ENCODE measurements at places on chromosomes 4 and X.

DNA sequence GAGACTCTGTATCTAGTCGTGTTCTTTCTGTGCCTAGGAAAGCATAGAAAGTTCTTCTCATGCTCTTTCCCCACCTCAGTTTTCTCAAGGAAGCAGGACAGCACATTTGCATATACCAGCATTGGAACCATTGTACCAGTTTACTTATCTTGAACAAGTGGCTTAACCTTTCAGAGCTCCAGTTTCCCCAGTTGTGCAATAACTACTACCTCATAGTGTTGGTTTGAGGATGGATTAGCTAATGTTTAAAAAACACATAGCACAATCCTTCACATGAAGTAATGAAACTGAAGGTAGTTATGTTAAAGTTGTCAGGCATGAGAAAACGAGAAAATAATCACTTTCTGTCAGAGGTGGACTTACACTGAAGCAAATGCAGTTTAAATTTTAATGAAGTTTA, 92.2 kb upstream of the H2AZ1 start:
- no peak for DNase-seq

GRCh38 chr4:113662581-113662980, 99.0 kb downstream of the CAMK2D start:
- DNase-seq, result no peak

- DNase-seq, result no peak
Measured at GRCh38 chr4:42654631-42655268, 2.2 kb downstream of the ATP8A1 start.

DNA sequence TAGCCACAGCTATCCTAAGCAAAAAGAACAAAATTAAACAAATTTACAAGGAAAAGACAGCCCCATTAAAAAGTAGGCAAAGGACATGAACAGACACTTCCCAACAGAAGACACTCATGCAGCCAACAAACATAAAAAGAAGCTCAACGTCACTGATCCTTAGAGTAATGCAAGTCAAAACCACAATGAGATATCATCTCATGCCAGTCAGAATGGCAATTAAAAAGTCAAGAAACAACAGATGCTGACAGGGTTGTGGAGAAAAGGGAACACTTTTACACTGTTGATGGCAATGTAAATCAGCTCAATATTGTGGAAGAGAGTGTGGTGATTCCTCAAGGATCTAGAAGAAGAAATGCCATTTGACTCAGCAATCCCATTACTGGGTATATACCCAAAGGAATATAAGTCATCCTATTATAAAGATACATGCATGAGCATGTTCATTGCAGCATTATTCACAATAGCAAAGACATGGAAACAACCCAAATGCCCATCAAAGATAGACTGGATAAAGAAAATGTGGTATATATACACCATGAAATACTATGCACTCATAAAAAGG, 163.0 kb upstream of the TET2 start:
- DNase-seq, result no peak

DNA sequence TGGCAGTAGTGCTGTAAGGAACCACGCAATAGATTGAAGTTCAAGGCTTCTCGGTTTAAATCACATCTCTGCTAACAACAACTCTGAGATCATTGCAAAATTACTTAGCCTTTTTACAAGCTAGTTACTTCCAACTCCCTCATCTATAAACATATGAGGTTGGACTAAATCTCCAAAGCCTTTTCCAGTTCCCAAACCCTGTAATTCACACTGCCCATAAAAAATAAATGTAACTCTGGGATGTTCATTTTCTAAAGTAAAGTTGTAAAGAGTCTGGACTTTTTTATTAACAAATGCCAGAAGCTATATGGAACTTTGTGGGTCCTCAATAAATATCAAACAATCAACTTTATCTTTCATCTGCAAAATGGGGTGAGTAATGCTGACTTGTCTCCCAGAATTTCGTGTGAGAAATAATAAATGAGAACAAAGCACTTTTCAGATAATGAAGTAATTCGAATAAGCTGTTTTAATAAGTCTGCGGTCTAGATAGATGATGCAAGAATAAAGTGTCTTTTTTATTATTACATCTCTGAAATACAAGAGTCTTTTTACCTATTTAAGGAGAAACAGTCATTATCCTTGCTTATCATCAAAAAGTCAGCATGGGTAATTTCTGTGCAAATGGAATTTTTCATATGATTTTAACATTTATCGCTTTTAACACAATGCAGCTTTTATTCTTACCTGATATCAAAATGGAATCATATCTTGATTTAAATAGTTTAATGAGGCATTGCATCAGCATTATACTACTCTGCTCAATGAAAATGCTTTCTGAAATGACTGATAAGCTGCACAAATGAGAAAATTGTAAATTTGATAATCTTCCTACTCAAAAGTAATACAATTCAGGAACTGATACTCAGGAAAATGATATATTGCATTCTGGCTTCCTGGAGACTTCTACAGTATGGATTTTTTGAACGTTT, 252.6 kb downstream of the BANK1 start:
- no peak for DNase-seq

- DNase-seq, result no peak
Measured at GRCh38 chrX:100072336-100072735, 337.7 kb downstream of the PCDH19 start.

DNA sequence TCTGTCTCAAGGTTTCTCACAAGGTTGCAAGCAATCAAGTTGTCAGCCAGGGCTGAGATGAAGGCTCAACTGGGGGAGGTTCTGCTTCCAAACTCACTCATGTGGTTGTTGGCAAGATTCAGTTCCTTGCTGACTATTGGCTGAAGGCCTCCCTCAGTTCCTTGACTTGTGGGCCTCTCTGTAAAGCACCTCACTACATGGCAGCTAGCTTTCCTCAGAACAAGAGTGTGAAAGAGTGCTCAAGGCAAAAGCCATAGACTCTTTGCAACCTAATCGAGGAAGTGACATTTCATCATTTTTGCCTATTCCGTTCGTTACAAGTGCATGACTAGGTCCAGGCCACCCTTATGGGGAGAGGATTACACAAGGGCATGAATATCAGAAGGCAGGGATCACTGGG, 52.0 kb downstream of the CXorf58 start:
- no peak for DNase-seq

DNA sequence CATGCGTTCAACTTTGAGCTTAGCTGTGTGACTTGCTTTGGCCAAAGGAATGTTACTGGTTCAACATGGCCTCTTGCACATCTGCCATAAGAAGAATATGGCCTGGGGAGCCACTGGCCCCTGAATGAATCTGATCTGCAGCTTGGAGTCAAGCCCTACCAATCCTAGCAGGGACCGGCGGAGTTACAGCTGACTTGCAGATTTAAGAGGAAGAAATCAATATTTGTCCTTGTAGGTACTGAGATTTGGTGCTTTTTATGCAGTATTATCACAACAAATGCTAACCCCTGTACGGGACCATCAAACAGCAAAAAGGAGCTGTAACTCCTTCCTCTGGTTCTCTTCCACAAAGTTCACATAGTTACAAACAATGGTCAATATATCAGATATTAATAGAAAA, 252.0 kb downstream of the LDB2 start:
- DNase-seq, result no peak

DNA sequence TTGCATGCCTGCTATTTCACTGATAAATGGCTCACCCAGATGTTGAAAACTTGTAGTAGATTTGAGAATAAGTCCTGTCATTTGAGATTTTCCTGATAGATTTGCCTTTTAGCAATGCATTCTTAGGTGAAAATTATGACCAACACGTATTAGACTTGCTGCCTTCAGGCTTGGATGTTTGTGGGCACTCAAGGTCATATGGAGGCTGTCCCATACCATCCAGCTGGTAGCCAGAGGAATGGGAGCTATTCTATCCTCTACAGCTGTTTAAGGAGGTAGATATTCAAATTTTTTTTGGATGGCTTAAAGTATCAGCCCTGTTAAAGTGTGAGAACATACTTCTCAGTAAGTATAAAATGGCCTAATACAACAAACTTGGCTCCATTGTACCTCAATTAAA, 34.7 kb downstream of the RTL3 start:
- DNase-seq, result no peak

- no peak for DNase-seq
Measured at GRCh38 chr4:47525154-47525819, 40.2 kb downstream of the ATP10D start.

GRCh38 chrX:23644744-23645143, 22.5 kb upstream of the PRDX4 start:
- no peak for DNase-seq

- DNase-seq, result no peak
Measured at GRCh38 chr4:6695660-6696610, 2.3 kb downstream of the S100P start.

DNA sequence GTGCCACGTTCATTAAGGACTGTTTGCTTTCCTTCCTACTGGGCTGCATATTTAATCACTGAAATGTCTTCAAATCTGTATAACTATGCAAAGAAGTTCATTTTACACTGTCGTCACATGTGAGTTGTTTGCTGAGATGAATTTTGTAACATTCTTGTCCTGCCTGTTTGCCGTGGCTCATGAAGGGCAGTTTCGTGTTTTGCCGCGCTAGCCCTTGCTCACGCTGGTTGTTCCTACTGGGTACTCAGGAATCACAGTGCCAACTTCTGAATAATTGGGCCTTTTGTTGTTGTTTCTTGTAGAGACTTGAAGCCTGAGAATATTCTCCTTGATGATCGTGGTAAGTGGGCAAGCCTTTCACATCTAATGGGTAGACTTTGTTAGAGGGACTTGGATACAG, 52.2 kb downstream of the HTT-AS start:
- no peak for DNase-seq

GRCh38 chr4:38993683-38994082, 38.5 kb downstream of the TMEM156 start:
- DNase-seq, result no peak

- DNase-seq, result no peak
Measured at GRCh38 chr4:152734015-152734698, 45.4 kb downstream of the TIGD4 start.

DNA sequence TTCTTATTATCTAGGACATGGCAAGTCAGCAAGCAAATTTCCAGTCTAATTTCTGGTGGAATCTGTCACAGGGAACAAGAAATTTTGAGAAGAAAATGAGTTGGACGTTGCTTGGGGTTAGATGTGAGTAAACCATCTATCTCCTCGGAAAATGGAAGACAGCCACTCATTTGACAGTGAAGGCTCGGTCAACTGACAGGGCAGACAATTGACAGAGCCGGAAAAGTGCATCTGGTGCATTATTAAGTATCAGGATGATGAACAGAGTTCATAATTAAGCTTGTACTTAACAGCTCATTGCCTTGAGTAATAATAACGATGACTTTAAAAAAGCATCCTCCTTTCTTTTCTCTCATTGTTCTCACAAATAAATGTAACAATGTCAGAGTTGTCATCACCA, 168.4 kb downstream of the MAD2L1 start:
- DNase-seq, result no peak

DNA sequence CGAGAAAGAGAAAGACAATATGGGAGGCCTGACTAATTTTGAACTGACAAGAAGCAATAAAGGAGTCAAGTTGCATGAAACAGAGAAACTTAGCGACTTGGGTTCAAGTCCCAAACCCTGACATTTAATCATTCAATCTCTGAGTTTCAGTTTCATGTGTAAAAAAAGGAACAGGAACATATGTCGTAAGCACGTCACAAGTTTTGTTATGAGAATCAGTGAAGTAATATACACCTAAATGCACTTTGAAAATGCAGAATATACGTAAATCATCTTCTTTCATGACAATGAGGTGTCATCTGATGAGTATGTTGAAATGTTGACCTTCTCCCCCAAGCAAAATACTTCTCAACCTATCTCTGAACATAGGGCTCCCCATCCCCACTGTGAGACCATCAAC, 10.4 kb downstream of the ACOT9 start:
- no peak for DNase-seq

- no peak for DNase-seq
Measured at GRCh38 chrX:145393702-145394235, 146.5 kb downstream of the SPANXN1 start.

GRCh38 chr4:40335525-40335894, 377 bp downstream of the CHRNA9 start:
- DNase-seq, result no peak

GRCh38 chrX:154396973-154397887, 947 bp upstream of the RPL10 start:
- DNase-seq, result no peak

GRCh38 chr4:114905017-114905416, 208.4 kb downstream of the NDST4 start:
- DNase-seq, result no peak

GRCh38 chrX:22165732-22166457, 106.8 kb upstream of the CBLL2 start:
- DNase-seq, result no peak

DNA sequence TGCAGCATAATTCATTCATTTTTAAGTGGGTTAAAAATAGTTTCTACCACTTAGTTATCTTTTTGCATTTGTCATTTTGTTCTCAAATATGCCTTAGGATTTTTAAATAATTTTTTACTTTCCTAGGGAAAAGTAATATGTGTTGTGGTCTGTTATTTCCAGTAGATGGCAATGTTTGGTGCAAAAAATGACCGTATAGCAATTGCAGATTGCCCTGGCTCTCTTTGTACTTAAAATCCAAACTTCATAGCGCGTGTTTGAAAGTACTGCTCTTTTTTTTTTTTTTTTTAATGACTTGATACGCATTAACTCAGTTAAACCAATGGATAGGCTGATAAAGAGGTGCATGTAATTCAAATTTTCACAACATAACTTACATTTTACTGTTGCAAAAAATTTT, 74.4 kb upstream of the RBMX start:
- DNase-seq, result no peak

GRCh38 chr4:7676398-7676922, 241.7 kb upstream of the PSAPL1 start:
- DNase-seq, result no peak

DNA sequence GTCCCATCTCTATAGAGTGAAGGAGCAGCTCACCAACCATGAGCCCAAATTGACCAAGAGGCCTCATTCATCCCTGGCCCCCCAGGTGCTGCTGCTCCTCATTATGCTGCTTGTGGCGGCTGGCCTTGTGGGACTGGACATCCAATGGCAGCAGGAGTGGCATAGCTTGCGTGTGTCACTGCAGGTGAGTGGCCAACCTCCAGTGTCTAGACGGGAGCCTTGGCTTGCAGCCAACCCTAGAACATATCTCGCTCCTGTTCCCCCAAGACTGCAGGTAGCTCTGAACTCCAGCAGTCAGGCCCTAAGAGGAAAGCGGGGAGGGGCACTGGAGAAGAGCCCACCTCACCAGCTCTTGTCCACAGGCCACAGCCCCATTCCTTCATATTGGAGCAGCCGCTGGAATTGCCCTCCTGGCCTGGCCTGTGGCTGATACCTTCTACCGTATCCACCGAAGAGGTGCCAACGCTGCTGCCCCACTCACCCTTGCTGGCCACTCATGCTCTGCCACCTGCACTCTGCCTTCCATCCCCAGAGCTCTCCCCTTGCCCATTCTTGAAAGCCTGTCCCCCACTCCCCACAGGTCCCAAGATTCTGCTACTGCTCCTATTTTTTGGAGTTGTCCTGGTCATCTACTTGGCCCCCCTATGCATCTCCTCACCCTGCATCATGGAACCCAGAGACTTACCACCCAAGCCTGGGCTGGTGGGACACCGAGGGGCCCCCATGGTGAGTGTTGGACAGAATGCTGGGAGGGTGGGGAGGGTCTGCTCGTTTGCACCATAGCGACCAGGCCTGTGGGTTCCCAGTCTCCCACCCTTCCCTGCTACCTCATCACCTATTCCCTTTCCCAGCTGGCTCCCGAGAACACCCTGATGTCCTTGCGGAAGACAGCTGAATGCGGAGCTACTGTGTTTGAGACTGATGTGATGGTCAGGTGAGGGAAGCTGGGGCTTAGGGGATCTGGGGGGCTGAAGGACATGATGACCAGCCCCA, 3.5 kb downstream of the GDPD2 start:
- no peak for DNase-seq
